ENCODE measurements at places on chromosomes 11 and 22. TPM values are rescaled to one million over a fixed set of nuclear protein-coding genes. Genes with fewer than 3 reads are reported as not detected.

The ZNHIT2 gene
- 9.9 TPM for total RNA-seq

- no peak for DNase-seq
These were observed 62.1 kb downstream of the DDI1 start for GRCh38 chr11:104098555-104098954.

The HEPN1 gene
- not detected for total RNA-seq

DNA sequence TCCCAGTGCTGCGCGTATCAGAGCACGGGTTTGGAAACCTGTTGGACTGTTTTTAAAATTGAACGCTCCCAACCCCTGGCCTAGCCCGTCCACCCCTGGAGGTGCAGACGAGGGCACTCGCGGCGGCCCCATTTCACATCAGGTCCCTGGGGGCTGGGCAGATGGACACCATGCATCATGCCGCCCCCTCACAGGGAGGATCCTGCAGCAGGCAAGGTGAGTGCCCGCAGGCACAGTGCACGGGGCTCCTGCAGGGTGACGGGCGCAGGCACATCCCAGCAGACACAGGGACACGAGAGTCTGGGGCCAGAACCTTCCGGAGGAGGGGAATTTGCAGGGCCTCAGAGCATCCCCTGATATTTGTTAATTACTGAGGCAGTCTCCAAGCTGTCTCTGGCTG lies 7.3 kb downstream of the ANO9 start:
- DNase-seq, result no peak

GRCh38 chr22:40733919-40734318 lies 54.6 kb downstream of the MCHR1 start:
- DNase-seq, result no peak

- DNase-seq, result peak; percentile 68
These were observed 116.0 kb downstream of the CSTPP1 start for GRCh38 chr11:47052576-47052975.

The MRGPRF gene
- total RNA-seq, result 41.8 TPM

The OR5A1 gene
- total RNA-seq, result not detected

All from fibroblast of the aortic adventitia (primary cell).